ENCODE measurements at places on chromosomes 2 and 18. TPM values are rescaled to one million over a fixed set of nuclear protein-coding genes. Genes with fewer than 3 reads are reported as not detected.

MAP3K19 gene
- total RNA-seq: not detected

MROH2A gene
- not detected for total RNA-seq

VWA3B gene
- not detected for total RNA-seq

DNAH6 gene
- total RNA-seq: 0.41 TPM

LINC00305 gene
- not detected for total RNA-seq

QPCT gene
- total RNA-seq: 4.0 TPM

CHRNG gene
- total RNA-seq: not detected

ABHD1 gene
- total RNA-seq: 2.0 TPM

SGO2 gene
- 2.9 TPM for total RNA-seq

MYO7B gene
- not detected for total RNA-seq

ANKRD30BL gene
- not detected for total RNA-seq

SRD5A2 gene
- total RNA-seq: not detected

MEP1B gene
- not detected for total RNA-seq

CXCR4 gene
- 250 TPM for total RNA-seq

TCF23 gene
- total RNA-seq: not detected

ATG16L1 gene
- 67.5 TPM for total RNA-seq

PELI1 gene
- 33.4 TPM for total RNA-seq

SLC16A14 gene
- total RNA-seq: 0.57 TPM

ATP5F1A gene
- total RNA-seq: 181 TPM

PROM2 gene
- total RNA-seq: 0.57 TPM

MC5R gene
- total RNA-seq: not detected

OTOF gene
- 0.49 TPM for total RNA-seq

LDLRAD4 gene
- total RNA-seq: 60.1 TPM

Measured in naive thymus-derived CD4-positive, alpha-beta T cell (primary cell).